ENCODE measurements at places on chromosomes 3 and 15. TPM values are rescaled to one million over a fixed set of nuclear protein-coding genes. Genes with fewer than 3 reads are reported as not detected.

GRCh38 chr15:37133602-37134001 is 33.3 kb upstream of the MEIS2 start:
- no peak for DNase-seq

- DNase-seq: no peak
Observed at GRCh38 chr3:50658416-50658815, 16.3 kb upstream of the DOCK3 start.

DNA sequence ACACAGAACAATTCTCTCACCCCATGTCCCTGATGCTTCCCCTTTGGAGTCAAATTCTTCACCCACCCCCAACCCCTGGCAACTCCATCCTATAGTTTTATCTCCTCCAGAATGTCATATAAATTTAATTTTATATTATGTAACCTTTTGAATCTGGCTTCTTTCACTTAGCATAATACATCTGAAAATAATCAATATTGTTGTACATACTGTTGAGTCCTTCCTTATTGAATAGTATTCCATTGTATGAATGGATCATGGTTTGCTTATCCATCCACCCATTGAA is 98.9 kb upstream of the TSC22D2 start:
- no peak for DNase-seq

DNA sequence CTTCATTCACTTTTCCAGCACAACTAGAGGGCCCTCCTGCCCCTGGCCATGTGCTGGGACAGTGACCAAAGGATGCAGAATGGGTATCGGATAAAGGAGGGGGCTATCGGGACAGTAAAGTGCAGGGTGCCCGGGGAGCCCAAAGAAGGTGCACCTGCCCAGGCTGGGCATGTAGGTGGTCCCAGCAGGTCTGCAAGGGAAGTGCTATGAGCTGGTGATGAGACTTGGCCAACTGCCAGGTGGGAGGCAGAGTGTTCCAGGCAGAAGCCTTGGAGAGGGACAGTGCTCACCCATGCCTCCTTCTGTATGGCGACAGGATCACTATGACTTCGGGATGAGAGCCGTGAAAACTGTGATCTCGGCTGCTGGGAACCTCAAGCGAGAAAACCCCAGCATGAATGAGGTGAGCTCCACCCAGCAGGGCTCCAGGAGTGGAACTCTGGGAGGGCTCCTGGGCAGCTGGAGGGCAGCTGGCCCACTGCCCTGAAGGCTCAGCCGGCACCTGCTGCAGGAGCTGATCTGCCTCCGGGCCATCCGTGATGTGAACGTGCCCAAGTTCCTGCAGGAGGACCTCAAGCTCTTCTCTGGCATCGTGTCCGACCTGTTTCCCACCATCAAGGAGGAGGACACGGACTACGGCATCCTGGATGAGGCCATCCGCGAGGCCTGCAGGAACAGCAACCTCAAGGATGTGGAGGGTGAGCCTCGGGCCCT is 48.4 kb downstream of the DNAH1 start:
- no peak for DNase-seq

DNA sequence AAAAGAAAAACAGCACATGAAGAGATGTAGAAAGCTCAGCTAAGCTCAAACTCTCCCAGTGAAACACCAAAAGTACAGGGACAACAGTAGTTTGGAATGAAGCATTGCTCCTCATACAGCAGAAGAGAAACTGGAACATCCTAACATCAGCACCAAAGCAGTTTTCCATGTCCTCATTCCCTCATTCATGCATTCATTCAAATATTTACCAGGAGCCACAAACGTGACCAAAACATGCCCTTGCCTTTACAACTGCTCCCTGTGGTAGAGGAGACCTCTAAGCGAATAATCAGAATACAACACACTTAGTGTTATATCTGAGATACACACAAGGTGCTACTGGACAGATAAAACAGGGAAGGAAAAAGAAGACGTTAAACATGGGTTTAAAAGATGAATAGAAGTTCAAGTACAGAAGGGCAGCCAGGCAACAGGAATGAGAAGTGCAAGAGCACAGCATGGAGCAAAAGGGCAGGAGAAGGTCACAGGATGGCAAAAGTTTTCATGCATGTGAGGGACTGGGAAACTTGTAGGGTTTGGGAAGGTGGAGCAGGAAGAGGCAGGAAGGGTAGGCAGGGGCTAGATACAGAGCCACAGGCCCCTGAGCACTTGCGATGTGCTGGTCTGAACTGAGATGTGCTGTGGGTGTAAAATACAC is 58.5 kb upstream of the LMCD1 start:
- no peak for DNase-seq

- DNase-seq: no peak
Observed at GRCh38 chr3:157618075-157618760, 115.0 kb upstream of the VEPH1 start.

DNA sequence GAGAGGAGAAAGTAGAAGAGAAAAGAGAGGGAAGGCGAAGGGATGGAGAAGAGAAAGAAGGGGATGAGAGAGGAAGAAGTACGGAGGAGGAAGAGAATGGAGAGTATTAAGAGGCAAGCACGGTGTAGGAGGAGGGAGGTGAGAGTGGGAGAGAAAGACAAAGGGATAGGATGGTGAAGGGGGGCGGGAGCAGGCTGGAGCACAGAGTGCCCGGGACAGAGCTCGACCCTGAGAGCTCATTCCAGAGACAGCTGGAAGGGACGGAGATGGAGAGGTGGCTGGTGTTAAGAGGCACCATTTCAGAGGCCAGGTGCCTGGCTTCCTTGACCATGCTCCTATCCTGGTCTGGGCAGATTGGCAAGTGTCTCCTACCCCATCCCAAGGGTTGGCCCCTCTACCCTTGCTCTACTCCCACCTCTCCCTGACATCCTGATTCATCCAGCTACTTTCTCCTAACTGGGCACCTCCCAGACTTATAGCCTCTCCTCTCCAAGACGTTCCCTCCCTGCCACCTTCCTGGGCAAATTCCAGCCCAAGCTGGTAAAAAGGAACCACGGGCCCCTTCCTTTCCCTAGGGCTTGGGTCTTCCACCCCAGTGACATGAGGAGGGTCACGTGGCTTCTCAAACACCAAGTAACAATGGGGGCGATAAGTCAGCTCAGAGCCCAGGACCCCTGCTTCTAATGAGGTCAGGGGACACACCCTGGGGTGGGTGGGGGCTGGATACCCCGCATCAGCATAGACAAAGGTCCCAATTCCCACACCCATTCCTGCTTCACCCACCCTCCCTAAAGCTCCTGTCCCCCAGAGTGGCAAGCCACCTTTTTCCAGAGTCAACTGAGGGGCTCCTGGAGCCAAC is 1.1 kb downstream of the CLCN2 start:
- DNase-seq: no peak

- DNase-seq: no peak
Observed at GRCh38 chr15:66294157-66294931, 976 bp downstream of the DIS3L start.

- no peak for DNase-seq
Observed at GRCh38 chr3:171862993-171863521, 19.9 kb downstream of the TMEM212 start.

GRCh38 chr15:60580650-60581376 is 101.9 kb upstream of the ICE2 start:
- no peak for DNase-seq

GRCh38 chr3:152241142-152242017 is 27.3 kb upstream of the MBNL1 start:
- no peak for DNase-seq

DNA sequence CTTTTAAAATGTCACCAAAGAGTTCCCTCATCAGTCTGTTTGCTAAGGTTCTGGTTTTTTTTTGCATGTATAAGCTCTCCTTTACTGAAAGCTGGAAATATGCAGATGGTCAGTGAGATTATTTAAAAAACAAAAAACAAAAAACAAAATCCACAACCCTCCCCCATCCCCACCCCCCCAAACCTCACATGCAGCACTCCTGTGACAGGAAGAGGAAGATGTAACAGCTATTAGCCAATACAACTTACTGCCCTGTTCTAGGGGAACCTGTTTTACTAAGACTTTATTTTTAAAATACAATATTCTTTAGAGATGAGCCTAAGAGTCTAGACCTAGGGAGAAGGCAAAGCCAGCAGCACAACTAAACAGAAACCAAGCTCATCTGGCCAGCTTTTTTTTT is 39.5 kb downstream of the ANP32A start:
- no peak for DNase-seq

The STRIT1 gene
- total RNA-seq: not detected

The UBE3A gene
- 152 TPM for total RNA-seq

The SIDT1 gene
- not detected for total RNA-seq

All from glutamatergic neuron (in vitro differentiated cells).